Activated naive CD4-positive, alpha-beta T cell (primary cell): ENCODE measurements at places on chromosomes 3 and 15.

DNA sequence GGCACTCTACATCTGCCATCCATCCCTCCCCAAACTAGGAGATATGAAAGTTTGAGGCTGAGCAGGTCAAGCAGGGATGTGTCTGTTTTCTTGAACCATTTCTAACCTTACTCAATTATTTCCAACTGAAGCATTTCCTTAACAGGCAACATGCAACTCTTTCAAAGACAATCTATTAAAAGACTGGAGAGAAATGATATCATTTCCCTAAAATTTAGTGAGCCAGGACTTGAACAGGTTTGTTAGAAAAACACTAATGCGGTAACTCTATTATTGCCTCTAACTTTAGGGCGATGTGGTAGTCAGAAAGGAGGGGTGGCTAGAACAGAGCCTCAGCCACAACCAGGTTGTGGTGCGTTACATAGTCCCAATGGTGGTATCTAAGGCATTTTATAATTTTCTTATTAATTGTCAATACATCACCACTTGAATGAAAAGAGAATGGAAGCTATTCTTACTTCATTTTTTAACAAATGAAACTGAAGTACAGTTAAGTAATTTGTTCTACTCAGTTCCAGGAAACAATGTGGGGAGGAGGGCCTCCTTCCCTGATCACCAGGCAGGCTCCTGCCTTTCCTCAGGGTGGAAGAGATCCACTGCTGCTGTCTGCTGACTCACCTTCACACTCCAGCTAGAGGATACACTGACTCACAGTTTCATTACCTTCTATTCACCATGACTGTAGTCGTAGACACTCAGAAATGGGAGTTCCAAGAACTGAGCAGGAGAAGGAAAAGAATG is 22.8 kb downstream of the MYO1E start:
- no peak for DNase-seq

DNA sequence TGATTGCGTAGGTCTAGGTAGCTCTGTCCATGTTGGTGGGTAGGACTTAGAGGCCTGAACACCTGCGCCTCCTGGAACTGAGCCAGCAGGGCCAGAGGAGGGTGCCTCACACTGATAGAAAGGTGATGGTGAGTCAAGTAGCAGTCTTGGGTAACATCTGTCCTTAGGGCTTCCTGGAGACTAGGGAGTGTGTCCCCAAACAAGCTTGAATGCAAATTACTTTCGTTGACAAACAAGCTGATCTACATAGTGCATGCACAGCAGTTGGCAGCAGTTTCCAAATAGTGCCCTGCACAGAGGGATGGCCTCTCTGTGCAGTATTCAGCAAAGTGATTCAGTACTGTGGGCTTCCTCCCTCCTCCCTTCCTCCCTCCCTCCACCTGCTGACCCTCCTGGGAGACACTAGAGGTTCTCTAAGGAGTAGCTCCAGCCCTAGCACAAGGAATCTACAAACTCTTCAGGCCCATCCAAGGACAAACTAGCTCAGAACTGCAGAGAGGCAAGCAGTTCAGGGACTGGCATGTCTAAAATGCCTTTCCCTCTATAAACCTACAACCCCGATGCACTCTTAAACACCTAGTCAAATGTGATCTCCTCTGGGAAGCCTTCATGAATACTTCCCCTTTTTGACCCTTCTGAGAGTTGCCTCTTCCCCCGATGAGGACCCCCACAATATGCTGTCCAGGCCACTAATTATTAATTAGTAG is 61.0 kb downstream of the TLE3 start:
- DNase-seq = no peak

GRCh38 chr3:130654921-130655320 is 91.7 kb downstream of the PIK3R4 start:
- no peak for DNase-seq

GRCh38 chr3:64827431-64827830 is 139.6 kb upstream of the ADAMTS9 start:
- no peak for DNase-seq

DNA sequence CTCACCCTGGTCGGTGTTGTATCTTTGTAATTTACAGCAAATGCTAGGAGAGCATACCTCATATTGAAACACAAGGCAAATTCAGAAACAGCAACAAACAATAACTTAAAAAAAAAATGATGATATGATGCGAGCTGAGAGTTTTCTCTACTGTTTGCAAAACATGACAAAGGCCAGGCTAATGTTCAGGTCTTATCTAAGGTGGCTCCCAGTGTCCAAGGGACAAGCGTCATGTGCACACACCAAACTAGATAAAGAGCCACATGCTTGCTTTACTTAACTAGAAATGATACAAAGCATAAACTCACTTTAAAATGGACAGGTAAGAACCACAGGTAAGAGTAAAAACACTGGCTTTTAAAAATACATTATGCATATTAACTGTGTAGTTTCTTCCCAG is 375.9 kb downstream of the FOXP1 start:
- no peak for DNase-seq

DNA sequence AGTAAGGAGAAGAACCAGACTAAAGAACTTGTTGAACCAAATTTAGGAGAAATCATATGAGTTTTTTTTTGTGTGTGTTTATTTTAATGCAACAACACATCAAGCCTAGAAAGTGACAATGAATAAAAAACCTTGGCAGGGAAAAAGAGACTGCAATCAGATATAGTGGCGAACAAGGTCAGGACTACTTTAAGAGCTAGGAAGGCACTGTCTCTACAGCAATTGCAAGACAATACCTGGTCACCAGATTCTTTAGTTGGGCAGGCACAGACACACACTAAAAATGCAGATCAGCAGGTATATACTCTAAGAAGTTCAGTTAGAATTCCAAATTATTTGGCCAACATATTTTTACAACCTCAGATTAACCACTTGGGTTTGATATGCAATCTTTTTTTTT is 30.8 kb upstream of the GMPPB start:
- no peak for DNase-seq

- no peak for DNase-seq
Measured at GRCh38 chr3:17891139-17891856, 148.9 kb upstream of the TBC1D5 start.

DNA sequence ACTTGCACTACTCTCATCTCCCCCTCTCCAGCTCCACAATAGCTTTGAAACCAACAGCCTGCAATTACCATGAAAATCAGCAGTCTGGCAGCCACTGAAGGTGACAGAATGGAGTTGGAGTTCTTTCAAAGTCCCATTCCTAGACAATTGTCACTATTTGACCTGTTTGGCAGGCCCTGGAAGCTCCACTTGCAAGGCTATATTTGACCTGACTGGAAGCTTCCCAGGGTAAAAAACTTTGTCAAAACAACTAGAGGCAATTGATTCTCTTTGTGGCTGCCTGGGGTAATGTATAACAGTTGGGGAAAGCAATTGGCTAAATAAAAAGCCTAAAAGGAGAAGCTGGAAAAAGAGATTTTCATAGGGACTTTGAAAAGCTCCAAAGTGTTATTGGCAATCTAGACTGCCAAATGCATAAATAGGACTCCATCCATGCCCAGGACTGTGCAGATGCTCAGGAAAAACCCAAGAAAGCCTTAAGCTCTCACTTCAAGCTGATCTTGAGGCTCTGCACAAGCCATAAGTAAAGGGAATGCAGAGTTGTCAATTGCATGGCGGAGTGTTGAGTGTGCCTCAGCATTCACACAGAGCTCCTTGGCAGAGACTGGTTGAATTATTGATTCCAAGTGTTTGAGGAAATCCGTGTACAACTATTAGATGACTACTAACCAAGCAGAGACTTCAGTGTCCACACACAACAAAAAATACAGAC is 18.3 kb downstream of the GREM1 start:
- DNase-seq = no peak

DNA sequence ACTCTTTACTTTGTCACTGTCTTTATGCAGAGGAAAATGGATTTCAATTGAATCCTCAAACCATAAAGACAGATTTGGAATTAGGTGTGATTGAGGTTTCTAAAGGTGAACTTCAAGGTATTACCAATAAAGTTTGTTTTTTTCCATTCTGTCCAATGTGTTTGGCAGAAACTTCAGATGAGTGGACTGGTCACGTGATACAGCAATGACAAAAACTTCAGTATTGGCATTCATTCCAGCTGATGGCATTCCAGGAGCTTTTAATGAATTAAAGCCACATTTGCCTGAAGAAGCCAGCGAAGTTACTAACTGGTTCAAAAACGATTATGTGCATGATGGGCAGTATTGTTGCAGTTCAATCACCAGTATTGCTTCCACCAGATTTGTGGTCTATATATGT is 4.5 kb upstream of the MASP1 start:
- DNase-seq = no peak

- DNase-seq = no peak
Measured at GRCh38 chr3:105532251-105532650, 165.5 kb downstream of the ALCAM start.

GRCh38 chr3:40779039-40779438 is 254.3 kb downstream of the ZNF621 start:
- no peak for DNase-seq

DNA sequence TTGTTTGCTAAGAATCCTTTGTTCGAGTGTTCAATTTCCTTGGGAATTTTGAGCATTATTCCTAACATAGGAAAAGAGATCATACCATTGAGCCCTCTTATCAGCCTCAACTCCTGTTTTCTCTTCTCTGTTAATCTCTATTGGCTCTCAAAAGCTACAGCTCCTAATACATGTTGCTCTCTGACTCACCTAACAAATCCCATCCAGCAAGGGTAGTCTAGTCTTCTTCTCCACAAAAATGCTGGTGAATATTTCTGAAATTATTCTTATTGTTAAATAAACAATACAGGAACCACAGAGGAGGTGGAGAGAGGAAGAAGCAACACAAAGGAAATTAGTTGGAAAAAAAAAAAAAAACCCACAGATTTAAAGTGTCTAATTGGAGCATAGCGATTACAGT is 325.8 kb upstream of the NAALADL2 start:
- no peak for DNase-seq

DNA sequence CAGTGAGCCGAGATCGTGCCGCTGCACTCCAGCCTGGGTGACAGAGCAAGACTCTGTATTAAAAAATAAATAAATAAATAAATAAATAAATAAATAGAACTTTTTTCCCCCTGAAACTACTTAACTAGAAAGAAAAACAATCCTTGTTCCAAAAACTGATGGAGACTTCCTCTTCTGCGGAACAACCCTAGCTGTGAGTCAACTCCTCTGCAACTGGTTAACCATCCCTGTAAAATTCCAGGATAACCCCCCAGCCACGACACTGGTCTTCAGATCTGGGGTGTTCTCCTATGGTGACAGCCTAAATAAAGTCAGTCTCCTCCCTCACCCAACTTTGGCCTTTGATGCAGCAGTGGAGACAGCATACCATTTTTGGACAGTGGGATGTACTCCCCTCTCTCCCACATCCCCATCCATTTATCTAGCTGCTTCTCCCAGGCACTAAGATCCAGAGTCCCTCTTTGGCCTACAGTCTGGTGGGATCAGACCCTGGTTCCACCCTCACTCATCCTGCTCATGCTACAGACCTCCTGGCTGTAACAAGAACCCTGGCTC is 352.6 kb downstream of the OCA2 start:
- no peak for DNase-seq

- DNase-seq = no peak
Measured at GRCh38 chr15:101244036-101244781, 7.6 kb downstream of the CHSY1 start.

DNA sequence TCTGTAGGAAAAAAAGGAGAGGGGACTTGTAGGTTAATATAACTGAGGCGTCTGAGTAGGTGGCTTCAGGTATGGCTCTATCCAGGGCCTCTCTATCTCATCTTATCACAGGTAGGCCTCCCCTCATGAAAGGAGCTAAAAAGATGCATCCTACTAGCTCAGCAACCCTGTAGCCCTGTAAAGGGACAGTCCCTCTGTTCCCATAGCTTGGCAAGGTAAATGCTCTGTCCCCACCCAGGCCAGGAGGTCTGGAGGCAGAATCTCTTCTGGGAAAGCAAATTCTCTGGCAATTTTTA is 135.2 kb downstream of the CHSY1 start:
- no peak for DNase-seq

- DNase-seq = no peak
Measured at GRCh38 chr3:151265866-151266265, 12.5 kb downstream of the P2RY14 start.

GRCh38 chr3:42710323-42711021 is 7.9 kb upstream of the HHATL start:
- no peak for DNase-seq

DNA sequence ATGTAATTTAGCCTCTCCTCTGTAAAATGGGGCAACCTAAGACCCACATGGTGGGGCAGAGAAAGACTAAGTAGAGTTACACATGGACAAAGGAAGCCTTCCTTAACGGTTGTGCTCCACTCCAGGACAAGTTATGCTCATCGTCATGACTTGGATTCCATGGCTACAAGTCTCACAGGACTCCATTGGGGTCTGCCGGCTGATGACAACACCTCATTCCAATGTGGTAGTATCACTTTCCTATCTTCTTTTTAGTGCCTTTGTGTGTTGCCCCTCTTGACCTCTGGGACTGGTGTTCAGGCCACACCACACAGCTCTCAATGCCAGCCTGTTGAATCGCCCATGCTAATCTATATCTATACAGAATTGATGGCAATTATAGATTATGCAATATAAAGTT is 181.3 kb upstream of the WNT5A start:
- DNase-seq = no peak

DNA sequence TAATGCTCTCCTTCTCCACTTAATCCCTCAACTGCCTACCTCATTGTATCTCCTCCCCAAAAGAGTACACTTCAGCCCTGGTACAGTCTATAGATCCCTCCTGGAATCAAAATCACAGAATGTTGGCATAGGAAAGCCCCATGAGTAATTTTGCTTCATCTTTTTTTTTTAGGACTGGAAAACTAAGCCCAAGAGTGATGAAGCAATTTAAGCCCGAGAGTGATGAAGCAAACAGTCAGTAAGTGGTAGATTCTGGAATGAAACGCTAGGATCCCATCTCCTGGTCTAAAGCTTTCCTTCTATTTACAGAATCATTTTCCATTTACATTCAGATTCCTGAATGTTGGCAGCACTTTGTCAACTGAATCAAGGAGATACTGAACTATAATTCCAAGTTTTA is 29.8 kb upstream of the PLAAT1 start:
- DNase-seq = no peak

DNA sequence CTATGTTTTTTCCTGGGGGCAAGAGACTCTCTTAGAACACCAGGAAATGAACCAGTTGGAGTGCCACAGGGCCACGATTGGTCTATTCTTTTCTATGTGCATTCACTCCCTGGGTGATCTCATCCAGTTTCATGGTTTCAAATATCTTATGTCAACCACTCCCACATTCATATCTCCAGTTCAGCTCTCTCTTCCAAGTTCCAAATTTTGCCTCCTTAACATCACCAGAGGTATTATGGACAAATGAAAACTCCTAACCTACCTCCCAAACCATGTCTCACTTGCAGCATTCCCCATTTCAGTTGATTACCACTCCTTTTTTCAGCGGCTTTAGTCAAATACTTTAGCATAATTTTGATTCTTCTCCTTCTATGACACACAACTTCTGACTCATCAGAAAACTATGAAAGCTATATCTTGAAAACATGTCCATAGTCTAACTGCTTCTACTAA is 203.1 kb upstream of the SEMA6D start:
- DNase-seq = no peak
